Stomach (tissue), 19 donors: ENCODE measurements at places on chromosomes 12 and 14. TPM values are rescaled to one million over a fixed set of nuclear protein-coding genes. Genes with fewer than 3 reads are reported as not detected.

- no peak for DNase-seq
These were observed 21.1 kb downstream of the BRI3BP start for GRCh38 chr12:125014526-125014925.

GRCh38 chr14:96146131-96146771, 58.4 kb upstream of the BDKRB2 start:
- peak; percentile 61 for DNase-seq

GRCh38 chr12:42541965-42542364, 47.6 kb downstream of the PRICKLE1 start:
- DNase-seq, result no peak

DNA sequence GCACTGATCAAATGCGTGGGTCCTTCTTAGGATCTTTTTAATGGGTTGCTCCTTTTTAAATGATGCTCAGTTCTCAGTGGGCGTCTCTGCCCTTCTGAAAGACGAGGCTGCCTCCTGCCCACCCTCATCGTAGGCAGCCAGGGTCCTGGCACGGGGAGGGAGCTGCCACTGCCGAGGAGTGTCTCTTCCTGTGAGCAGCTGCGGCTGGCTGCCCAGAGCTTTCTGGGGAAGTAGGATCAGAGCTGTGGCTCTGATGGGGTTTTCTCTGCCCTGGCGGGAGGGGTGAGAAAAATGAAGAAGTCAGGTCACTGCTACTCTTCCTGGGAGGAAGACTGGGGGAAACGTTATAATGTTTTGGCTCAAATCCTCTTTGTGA, 31.1 kb upstream of the BEGAIN start:
- DNase-seq, result peak; percentile 36

DNA sequence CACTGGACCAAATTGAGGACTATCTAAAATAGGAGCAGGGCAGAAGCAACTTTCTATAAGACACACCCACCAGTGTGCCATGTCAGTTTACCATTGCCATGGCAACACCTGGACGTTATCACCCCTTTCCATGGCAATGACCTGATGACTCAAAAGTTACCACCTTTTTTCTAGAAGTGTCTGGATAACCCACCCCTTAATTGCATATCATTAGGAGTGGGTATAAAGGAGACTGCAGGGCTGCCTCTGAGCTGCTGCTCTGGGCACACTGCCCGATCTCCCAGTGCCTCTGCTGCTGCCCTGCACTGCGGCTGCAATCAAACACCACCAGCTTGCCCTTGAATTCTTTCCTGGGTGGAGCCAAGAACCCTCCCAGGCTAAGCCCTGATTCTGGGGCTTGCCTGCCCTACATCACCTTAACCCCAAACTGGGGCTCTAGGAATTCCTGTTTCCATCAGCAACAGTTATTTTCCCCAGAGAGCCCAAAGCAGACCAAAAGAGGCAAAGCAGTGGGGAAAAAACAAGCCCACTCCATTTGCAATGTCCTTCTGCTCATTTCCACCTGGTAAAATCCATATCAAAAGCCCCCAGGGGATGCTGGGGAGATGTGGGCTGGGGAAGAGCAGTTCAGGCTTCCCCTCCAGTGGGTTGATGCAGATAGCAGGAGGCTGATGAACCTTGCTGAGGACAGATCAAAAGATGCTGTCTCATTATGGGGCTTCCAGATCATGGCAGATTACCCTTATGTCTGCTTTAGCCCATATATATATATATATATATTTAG, 129.5 kb upstream of the NCOR2 start:
- DNase-seq, result peak; percentile 50

- DNase-seq, result no peak
These were observed 5.4 kb upstream of the TAS2R46 start for GRCh38 chr12:11067514-11067913.

DNA sequence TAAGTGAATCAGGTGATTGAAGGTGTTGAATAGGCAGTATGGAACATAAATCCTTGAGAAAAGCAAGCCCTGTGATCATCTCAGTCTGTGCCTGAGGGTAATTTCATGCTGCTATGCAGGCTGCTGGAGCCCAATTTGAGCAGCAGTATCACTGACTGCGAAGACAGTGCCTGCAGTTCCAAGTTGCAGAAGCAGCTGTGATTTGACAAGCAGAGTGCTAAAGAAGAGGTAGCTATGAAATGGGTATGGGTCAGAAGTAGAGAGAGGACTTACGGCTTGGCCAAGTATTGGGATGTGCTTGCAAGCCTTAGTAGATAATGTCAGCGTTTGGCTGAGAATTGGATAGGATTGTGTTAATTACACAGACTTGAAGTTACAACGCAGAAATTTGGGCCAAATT, 22.5 kb downstream of the PIK3C2G start:
- DNase-seq, result peak; percentile 30

DNA sequence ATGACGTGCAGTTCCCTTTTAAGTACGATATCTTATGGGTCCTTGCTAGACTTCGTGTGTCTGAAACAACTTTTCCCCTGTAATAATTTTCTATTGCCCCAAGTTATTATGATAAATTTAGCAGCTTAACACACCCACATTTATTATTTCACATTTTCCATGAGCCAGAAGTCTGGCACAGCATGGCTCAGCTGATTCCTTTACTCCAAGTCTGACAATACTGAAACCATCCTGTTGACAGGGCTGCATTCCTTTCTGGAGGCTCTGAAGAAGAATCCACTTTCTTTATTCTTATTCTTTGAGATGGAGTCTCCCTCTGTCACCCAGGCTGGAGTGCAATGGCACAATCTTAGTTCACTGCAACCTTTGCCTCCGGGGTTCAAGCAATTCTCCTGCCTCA, 80.9 kb downstream of the DENND5B start:
- DNase-seq, result no peak

DNA sequence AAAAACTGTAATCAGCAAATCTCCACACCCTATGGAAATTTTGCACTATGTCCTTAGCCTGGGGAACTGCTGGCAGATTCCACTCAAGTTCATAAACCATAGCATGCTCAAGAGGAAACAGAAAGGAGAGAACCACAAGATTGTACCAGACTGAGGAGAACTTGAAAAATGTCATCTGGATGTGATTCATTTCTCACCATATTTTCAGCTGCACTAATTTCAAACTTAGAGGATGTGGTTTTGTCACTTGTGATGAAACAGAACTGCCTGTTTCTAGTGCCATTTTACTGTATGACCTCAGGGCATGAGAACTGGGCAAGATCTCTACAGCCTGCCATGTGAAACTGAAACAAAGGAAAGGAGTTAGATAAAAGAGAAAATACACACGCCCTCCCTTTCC, 1493.1 kb upstream of the FLRT2 start:
- DNase-seq, result no peak

DNA sequence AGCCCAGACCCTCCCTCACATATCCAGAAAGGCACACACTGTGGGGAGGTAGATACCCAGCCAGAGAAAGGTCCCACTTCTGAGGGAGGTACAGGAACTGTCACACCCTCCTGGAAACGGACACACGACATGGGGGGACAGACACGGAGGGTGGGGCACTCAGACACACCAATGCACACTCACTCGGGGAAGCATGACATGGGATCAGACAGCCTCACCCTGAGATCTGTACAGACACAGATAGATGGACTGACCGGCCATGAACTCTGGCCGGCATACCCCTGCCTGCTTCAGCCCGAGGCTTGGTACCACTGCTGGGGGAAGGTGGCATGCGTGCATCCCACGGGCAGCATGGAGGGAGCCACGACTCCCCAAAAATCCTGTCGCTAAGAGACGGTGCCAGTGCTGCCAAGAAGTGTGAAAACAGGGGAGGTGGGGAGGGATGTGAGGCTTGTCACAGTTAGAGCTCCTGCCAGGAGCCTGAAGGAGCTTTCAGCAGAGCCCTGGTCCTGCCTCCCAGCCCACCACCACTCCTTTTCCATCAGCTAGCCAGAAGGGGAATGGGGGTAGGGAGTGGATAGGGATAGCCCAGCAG, 571 bp downstream of the CPNE6 start:
- DNase-seq, result no peak

PRPH gene
- total RNA-seq, result not detected

KRT71 gene
- not detected for total RNA-seq

DNA sequence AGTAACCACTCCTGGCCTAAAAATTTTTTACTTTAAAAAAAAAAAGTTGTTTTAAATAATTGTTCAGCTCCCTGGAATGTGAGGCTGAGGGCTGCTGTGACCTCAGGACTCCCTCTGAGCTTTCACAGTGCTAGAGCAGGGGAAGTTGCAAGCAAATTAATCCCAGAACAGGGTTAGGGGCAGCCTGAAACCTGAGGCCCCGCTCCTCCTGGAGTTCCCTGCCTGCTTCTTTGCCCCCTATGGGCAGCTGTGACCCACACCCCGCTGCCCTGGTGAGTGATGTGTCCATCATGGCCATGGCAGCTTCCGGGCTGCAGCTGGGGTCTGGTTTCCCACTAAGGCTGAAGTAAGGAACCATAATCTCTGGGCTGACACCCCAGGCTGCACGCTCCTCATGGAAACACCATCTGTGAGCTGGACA, 9.5 kb downstream of the RITA1 start:
- DNase-seq, result no peak

GRCh38 chr12:47615711-47616110, 90.1 kb downstream of the RPAP3 start:
- DNase-seq, result no peak

GRCh38 chr12:76055393-76055792, 23.8 kb upstream of the PHLDA1 start:
- no peak for DNase-seq

DENND5B gene
- total RNA-seq, result 21.4 TPM

GRCh38 chr12:12725086-12725955, 8.2 kb downstream of the CDKN1B start:
- DNase-seq, result peak; percentile 99

GRCh38 chr12:19129486-19130223, at the start of gene PLEKHA5:
TSS of gene PLEKHA5 (plus strand) at chr12:19129733. CDS start at chr12:19129800, 67 bp downstream.
- peak; percentile 79 for DNase-seq

MYH7 gene
- not detected for total RNA-seq

OR4E2 gene
- not detected for total RNA-seq

DNA sequence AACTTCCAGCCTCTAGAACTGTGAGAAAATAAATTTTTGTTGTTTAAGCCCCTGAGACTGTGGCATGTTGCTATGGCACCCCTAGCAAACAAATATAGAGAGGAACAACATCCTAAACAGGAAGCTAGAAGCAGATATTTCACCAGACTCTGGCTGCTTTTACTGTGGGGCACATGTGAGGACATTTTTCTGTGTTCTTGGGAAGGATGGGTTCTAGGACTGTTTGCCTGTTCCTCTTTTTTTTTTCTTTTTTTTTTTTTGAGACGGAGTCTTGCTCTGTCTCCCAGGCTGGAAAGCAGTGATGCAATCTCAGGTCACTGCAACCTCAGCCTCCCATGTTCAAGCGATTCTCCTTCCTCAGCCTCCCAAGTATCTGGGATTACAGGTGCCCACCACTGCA, 4.2 kb upstream of the HRK start:
- DNase-seq, result no peak

SERPINA3 gene
- 24.6 TPM for total RNA-seq

VRTN gene
- not detected for total RNA-seq

CD163 gene
- total RNA-seq, result 30.1 TPM

RPS6KL1 gene
- 1.3 TPM for total RNA-seq

- no peak for DNase-seq
These were observed 14.6 kb upstream of the CCDC196 start for GRCh38 chr14:66471584-66471983.

- no peak for DNase-seq
These were observed 57.1 kb downstream of the CCDC60 start for GRCh38 chr12:119391673-119392072.

DIO2 gene
- 23.2 TPM for total RNA-seq

TCL1B gene
- total RNA-seq, result not detected

- no peak for DNase-seq
These were observed 626.1 kb upstream of the NOVA1 start for GRCh38 chr14:27223906-27224305.

DNA sequence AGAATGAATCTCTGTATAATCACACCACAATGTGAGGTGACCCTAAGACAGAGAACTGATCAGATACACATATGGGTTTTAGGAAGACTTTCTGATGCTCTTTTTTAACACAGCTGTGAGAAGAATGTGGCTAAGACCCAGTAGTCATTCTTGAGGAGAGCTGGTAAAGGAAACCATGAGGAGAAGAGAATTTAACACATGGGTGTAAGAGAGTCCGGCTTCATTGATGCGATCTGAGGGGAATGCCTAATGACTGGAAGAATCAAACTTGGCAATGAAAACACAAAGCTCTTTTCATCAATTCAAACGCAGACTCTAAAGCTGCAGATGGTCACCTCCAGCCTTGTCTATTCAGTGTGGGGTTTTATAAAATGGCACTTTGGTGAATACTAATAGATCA, 79.3 kb downstream of the FOXA1 start:
- no peak for DNase-seq

DNA sequence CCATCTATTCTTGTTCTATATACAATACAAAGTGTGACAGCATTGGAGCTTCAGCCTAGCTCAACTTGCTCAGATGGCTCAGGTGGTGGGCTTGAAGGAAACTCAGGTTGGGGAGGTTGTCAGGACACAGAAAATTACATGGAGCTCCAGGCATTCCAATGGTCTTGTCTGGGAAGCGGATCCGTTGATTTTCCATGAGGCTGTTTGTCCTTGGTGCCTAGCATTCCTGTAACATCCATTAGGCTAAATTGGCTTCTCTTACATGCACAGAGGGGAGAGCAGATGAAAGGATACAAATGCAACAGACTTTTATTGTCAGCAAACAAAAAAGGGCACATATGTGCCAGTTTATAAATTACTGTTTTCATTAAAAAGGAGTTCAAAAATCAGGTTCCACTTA, 75.5 kb upstream of the OTX2 start:
- no peak for DNase-seq

GRCh38 chr12:115437061-115437567, 753.1 kb upstream of the TBX3 start:
- DNase-seq, result peak; percentile 53

GPRC5D gene
- total RNA-seq, result not detected

- no peak for DNase-seq
These were observed 17.1 kb downstream of the NCKAP5L start for GRCh38 chr12:49811136-49811535.

PRB2 gene
- total RNA-seq, result not detected

GRCh38 chr12:46409342-46409741, 36.8 kb upstream of the SLC38A2 start:
- no peak for DNase-seq

KRT85 gene
- not detected for total RNA-seq

DNA sequence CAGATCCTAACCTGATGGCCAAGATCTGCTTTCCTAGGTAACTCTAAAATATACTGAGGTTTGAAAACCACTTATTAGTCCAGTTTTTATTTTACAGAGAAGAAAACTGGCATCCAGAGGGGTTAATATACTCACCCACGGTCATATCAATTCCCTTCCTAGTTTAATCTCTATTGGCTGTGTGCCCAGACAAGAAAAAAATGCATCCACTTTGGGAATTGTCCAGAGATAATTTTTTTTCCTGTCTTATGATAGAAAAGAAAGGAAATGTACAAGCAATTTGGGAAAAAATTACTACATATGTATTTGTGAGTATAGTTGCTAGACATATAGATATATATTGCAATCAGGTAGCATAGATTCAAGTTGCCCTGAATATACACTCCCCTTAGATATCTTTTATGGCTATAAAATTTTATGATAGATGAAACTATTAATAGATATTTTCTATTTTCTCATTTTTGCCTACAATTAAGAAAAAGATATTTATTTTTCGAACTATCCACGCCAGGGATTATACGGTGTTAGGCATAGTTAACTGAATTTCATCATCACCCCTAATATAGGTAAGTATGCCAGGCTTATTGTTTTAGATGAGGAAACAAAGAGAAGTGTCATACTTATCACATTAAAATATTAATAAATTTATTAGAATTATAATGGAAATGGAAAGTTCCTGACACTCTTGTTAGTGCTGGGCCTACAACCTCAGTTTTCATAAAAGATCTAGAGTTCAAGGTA, 100.5 kb upstream of the SLC38A2 start:
- DNase-seq, result peak; percentile 76

P2RX2 gene
- not detected for total RNA-seq
